ENCODE measurements at places on chromosomes 6 and 20.

GRCh38 chr6:116948533-116949304, 71.7 kb downstream of the RFX6 start:
- no peak for DNase-seq

- DNase-seq: no peak
Observed at GRCh38 chr6:5046430-5046829, 38.7 kb upstream of the PPP1R3G start.

DNA sequence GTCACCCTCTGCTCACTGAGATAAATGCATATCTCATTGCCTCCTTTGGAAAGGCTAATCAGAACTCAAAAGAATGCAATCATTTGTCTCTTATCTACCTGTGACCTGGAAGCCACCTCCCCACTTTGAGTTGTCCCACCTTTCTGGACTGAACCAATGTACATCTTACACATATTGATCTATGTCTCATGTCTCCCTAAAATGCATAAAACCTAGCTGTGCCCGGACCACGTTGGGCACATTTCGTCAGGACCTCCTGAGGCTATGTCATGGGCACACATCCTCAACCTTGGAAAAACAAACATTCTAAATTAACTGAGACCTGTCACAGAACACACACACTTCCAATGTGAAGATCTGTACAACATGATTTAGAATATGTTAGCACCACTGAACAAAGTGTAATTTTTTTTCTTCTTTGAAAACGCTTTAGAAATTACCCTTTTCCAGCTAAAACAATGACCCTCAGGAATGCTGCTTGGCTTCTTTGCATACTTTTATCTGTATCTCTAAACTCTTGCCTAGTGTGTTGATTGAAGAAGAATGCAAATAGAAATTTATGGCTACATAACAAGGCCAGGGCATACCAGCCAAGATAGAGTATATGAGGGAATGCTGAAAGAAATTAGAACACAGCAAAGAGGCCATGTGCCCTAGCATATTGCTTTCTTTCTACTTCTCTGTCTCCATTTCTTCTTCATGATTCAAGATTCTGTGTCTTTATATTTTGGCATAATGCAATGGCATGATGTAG, 84.6 kb upstream of the DST start:
- DNase-seq: no peak

- DNase-seq: no peak
Observed at GRCh38 chr6:151071295-151071694, 168.5 kb upstream of the AKAP12 start.

GRCh38 chr20:53921443-53921973, 148.9 kb downstream of the BCAS1 start:
- no peak for DNase-seq
